Transverse colon (tissue), 4 donors: ENCODE measurements at places on chromosomes 4 and X. TPM values are rescaled to one million over a fixed set of nuclear protein-coding genes. Genes with fewer than 3 reads are reported as not detected.
A peak's percentile ranks its signal among the peaks of the same experiment; 100 is the strongest.

DNA sequence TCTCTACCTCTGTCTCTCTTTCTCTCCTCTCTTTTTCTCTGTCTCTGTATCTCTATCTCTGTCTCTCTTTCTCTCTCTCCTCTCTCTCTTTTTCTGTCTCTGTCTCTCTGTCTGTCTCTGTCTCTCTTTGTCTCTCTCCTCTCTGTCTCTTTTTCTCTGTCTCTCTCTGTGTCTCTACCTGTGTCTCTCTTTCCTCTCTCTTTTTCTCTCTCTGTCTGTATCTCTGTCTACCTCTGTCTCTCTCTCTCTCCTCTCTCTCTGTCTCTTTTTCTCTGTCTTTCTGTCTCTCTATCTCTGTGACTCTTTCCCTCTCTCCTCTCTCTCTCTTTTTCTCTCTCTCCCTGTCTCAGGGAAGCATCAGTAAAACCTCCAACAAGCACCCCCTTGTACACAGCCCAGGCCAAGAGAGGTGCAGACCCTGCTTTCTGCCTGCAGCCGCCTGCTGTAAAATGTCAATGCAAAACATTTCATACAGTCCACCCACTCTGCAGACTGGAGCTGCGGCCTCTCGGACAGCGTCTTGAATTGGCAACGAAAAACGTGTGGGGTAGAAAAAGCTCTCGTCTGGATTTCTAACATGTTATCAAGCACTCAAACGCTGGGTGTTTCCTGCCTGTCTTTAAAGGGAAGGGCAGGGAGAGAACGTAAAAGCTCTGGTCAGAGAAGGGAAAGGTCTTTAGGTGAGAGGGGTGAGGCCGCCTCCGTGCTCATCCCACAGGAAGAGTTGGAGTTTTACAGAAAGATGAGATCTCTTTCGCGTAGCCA is 3.7 kb upstream of the SHOX start:
- no peak for DNase-seq

- DNase-seq, result peak; percentile 22
These were observed 627.0 kb downstream of the BCOR start for GRCh38 chrX:39470588-39471407.

DNA sequence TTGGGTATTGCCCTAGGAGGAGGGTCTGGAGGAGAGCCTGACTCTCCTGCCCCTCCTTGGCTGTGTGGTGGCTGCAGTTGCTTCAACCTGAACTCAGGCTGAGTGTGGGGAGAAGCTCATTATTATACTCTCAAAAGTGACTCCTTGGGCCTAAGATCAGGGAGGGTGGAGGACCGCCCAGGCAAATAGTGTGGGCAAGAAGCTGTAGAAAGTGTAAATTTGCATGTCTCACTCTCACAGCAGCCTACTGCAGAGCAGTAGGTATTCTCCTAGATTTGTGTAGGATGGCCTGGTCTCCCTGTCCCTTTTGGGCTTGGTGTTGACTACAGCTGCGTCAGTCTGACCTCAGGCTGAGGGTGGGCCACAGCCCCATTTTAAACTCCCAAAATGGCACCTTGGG is 156.1 kb downstream of the ZNF330 start:
- no peak for DNase-seq

GRCh38 chrX:37405956-37406355 is 56.8 kb downstream of the PRRG1 start:
- DNase-seq, result no peak

- no peak for DNase-seq
These were observed 202.5 kb upstream of the MAB21L2 start for GRCh38 chr4:150379454-150379853.

DNA sequence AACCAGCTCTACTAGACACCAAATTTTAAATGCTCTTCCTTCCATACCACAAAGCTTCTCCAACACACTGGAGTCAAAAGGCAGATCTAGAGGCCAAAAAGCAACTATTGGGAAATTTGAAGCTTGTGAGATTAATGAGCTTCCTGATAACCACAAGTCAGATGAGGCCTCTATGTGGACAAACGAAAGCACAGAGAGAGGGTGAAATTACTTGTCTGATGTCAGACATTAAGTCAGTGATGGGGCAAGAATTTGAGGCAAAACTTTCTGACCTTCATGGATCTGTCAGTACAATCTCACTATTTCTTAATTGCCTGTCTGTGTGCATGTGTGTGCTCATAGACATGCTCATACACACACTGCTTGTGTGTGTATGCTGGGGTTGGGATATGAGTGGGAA is 103.6 kb downstream of the GUCY2F start:
- no peak for DNase-seq

DNA sequence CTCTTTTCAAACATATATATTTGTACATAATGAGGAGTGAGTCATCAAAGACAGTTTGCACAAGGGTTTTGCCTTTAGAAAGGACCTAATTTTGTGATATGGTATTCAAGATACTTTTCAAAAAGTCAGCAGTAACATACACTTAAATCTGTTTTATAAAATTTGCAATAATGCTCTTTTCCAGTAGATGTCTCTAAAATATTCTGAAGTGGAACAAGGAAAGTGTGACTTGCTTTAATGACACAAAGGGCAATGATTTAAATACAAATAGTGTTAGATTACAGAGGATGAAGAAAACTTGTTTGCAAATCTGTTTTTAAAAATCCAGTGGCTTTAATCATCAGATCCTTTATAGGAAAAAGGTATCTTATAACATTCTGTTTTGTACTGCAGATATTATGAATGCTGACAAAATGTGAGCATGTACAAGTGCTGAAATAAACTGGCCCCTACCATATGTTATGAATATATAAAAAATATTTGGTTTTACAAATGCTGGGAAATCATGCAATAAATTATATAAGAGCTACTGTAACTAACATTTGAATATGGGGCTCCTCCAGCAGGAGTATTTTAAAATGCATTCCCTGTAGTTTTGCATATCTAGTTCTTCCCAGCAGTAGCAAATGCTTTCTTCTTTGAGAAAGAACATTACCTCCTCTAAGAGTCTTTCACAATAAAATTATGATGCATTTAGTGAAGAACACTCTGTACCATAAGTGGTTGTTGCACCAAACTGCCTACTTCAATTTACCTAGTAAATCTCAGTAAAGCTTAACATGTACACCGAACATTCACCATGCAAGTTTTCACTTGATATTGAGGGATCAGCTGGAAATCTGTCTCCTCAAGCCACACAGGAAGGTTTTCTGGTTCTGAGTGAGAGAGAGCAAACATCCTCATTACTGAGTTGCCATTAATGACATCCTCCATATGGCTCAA is 20.2 kb downstream of the MMRN1 start:
- DNase-seq, result no peak

DNA sequence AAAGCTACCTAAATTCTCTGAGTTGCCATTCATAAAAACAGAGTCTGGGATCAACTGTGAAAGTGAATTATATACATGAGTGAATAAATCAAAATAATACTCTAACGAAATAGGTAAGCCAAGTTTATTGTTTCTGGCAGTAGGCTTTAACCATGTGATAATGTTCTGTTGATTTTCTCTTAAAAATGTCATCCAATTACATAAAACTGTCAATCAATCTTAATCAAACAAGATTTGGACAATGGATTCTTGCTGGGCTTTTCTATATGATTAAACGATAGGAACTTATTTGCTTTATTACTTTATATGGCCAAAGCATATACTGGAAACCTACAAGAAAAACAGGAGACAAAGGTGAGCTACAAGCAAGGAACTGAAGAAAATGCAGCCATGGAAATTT is 148.8 kb downstream of the INPP4B start:
- no peak for DNase-seq

- DNase-seq, result no peak
These were observed 42.4 kb downstream of the CD99L2 start for GRCh38 chrX:150856101-150856500.

- DNase-seq, result no peak
These were observed 571.1 kb downstream of the PCDH7 start for GRCh38 chr4:31291238-31291637.

GRCh38 chr4:88908521-88908920 is 148.5 kb downstream of the FAM13A start:
- DNase-seq, result peak; percentile 22

DNA sequence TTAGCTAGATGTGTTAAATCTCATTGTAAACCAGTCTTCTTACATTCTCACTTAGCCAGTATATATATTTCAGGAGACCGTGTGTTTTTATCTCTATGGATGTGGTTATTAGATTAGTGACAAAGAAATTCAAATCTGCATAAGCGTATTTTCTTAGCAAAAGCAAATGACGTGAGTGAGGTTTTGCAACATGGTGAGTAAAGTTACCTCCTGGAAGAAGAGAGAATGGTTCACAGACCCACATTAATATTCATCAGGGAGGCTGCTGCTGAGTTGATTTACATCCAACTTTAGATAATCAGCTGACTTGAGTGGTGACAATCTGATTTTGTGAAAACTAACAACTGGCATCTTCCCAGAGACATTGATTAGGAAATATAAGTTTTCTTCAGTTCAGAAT is 589.9 kb upstream of the GALNT7 start:
- no peak for DNase-seq

DNA sequence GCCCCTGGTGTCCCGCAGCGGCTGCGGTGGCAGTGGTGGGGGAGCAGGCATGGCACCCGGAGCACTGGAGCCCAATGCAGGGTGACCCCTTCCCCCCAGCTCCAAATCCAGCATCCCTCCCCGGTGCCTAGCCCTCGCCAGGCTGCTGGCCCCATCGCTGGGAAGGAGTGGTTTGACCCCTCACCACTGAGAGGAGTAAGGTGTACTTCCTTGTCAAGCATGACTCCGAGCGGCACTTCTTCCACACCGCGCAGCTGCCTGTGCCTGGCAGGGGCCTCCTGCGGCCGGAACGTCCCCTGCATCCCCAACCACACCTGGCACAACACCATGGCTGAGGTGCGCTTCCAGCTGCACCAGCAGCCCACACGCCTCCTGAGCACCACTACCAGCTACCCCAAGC is 27.0 kb downstream of the LRPAP1 start:
- no peak for DNase-seq

DNA sequence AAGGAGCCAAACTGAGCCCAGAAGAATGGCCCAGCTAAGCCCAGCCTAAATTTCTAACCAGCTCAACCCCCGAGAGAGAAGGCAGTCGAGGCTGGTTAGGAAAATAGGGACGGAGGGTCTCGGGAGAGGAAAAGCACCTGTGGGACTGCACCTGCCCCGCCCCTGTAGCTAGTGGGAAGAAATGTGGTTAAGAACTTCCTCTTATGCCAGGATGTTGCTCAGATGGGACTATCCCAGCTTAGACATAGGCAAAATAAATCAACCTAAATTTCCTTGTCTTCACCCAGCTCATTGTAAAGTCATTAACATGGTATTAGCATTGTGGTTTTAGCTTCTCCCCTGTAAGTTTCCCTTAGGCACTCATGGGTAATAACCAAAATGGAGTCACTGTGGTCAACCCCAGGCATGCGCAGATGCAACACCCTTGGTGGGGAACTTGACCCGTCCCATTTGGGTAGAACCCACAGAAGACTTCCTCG is 86.8 kb downstream of the ZNF718 start:
- no peak for DNase-seq

GRCh38 chr4:121030131-121030530 is 42.2 kb downstream of the NDNF start:
- DNase-seq, result no peak

DNA sequence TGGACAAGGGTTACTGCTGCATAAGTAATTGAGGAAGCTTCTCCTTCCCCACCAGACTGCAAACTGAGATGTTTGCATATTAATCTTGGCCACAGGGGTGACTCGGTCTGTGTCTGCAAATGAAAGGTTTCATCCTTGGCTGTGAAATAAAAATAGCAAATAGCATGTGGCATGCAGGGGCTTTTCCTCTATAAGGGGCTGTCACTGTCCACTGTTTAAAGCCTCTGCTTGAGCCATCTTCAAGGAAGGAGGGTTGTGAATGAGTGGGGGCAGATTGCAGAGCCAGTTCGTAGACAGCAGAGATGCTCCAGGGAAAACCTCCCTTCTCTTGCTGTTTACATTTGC is 33.3 kb downstream of the TMSB4X start:
- DNase-seq, result no peak

DNA sequence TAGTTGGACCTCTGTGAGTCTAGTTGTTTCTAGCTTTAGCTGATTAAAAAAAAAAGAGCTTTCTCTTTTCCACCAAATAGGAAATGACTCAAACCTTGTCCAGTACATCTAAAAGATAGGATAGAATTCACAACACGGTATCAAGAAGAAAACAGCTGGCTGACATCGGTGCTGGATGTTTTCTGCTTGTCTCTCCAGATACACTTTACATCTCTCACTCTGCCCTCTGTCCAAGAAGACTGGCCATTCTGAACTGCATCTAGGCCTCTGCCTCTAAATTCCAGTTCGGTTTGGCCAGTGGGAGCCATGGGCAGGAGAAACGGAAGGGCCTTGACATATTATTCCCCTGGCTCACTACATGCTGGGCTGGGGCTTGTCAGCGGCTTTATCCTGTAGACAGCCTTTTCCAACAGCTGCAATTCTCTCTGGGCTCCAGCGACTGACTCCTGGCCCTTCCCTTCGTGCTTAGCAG is 57.3 kb upstream of the SHISA3 start:
- no peak for DNase-seq

DNA sequence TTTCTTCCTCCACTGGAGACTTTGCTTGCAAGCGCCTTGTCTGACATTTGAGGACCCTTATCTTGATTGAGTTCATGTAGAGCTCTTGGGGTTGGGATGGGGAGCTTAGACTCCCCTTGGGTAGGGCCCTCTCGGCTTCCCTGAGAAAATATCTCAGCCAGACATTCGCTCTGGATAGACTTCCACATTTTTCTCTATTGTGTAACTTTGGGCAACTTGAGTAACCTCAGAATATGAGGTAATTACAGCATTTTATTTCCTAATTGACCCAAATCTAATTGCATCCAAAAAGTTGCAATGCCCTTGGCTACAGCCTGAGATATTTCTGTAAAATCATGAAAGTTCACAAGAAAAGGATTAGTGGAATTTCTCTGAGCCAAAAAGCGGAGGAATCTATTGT is 102.8 kb upstream of the MXRA5 start:
- no peak for DNase-seq

- no peak for DNase-seq
These were observed 30.2 kb downstream of the CRLF2 start for GRCh38 chrX:1182211-1182610.

GRCh38 chr4:14254926-14255325 is 627.4 kb upstream of the BOD1L1 start:
- DNase-seq, result no peak

- DNase-seq, result peak; percentile 21
These were observed 29.0 kb downstream of the RNF4 start for GRCh38 chr4:2497931-2498330.

DNA sequence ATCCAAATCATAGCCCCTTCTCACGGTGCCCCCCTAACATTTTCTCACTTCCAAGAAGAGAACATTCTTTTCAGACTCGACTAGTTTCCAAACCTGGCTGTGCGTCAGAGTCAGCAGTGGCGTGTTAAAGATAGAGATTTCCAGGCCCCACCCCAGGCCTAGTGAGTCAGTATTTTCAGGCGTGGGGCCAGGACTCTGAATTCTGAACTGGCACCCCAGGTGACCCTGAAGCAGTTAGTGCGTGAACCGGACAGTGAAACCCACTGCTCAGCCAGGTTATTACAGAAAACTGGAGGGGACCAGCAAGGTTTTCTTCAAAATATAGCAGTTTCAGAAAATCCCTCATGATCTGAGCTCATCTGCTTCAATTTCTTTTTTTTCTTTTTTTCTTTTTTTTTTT is 35.0 kb upstream of the BCOR start:
- DNase-seq, result peak; percentile 60

Gene MAB21L2
- 63.9 TPM for total RNA-seq

Gene SCML1
- 9.7 TPM for total RNA-seq

Gene GK2
- not detected for total RNA-seq

Gene CXorf49
- not detected for total RNA-seq

Gene SULT1B1
- total RNA-seq, result 212 TPM

Gene WDFY3
- total RNA-seq, result 60.2 TPM

Gene ADGRL3
- total RNA-seq, result 5.7 TPM

Gene CYTL1
- total RNA-seq, result not detected

Gene UGT2B15
- not detected for total RNA-seq

Gene TMPRSS11A
- not detected for total RNA-seq
